ENCODE measurements at places on chromosomes 1 and 21. TPM values are rescaled to one million over a fixed set of nuclear protein-coding genes. Genes with fewer than 3 reads are reported as not detected.

Gene TIE1
- total RNA-seq = not detected

GRCh38 chr1:57258557-57259325 is 165.1 kb downstream of the DAB1 start:
- no peak for DNase-seq

DNA sequence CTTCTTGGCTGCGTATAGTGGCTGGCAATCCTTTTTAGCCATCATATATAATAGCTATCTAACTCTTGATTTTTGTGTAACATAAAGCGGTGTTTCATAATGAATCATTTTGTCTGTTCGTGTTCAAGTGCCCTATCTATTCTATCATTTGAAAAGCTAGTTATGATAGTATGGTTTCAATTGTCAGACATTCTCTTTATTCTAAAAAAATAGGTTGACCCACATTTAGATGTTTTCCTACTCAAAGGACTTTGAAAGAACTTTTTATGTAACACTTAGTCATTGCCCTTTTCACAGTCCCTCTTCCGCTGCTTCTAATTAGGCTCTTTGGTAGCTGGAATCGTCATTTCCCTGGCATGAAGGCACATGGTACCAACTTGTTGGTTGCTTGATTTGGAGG is 272.2 kb upstream of the B3GALT2 start:
- no peak for DNase-seq

- no peak for DNase-seq
Measured at GRCh38 chr1:89812992-89813391, 7.8 kb upstream of the LRRC8D start.

DNA sequence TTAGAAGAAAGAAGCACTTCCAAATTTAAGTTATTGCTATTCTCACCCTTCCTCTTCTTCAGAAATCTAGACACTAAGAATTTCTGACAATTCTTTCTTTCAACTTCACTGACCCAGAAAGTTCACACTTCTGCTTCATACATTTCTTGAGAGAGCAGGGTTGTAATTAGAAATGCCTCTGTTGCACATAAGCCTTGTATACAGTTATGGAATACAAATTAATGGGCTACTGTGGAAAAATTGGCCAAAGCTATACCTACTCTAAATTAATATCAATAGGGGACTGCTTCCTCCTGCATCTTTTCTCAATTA is 1.5 kb downstream of the TNFSF18 start:
- DNase-seq = no peak

GRCh38 chr1:83961571-83962295 is 37.2 kb downstream of the TTLL7 start:
- no peak for DNase-seq

DNA sequence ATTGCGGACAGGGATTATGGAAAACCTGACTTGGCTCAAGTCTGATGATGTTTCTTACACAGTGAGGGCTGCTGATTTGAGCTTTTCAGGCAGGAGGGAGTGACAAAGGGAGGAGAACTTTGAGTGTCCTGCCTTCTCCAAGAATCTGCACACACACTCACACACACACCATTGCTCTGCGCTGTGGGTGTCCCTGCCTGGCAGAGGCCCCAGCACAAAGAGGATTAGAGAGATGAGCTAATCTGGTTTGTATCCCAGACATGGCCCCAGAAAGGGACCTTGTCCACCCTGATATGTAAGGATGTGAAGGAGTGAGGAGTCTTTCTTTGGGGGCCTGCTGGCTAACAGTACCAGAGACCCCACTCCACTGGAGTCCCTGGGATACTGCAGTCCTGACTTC is 5.9 kb upstream of the WNT2B start:
- DNase-seq = no peak
